ENCODE measurements at places on chromosomes 16 and 17.

DNA sequence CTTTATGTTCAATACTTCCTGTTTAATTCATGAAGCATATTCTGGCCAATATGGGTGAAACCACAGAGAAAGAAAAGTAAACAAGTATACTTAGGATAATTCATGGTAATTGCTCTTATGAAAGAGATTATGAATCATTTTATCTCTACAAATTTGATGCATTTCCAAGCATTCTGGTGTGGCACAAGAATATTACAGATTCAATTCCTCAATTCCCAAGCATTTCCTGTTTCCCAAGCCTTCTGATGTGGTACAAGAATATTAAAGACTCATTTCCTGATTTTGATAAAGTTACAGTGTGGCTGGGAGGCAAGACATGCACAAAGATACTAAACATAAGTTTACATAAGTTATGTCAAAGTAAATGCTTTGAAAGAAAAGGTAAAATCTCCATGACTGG, 126.1 kb upstream of the NUDT7 start:
- no peak for DNase-seq

DNA sequence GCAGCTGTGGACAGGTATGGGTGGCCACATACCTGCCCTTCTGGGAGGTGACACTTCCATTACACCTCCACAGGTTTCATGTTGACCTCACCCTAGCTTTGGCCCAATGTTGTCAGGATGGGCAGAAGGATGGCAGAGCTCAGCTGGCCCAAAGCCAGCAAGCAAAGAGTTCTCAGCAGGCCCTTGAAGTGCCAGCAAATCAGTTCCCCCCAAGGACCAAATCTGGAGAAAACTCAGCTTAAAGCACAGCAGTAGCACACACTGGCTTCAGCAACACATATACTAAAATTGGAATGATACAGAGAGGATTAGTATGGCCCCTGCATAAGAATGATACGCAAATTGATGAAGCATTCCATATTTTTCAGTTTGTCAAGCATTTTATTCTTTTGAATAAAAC, 13.4 kb downstream of the ARL4D start:
- no peak for DNase-seq

- no peak for DNase-seq
These were observed 12.2 kb upstream of the CLEC18C start for GRCh38 chr16:70161350-70161749.

DNA sequence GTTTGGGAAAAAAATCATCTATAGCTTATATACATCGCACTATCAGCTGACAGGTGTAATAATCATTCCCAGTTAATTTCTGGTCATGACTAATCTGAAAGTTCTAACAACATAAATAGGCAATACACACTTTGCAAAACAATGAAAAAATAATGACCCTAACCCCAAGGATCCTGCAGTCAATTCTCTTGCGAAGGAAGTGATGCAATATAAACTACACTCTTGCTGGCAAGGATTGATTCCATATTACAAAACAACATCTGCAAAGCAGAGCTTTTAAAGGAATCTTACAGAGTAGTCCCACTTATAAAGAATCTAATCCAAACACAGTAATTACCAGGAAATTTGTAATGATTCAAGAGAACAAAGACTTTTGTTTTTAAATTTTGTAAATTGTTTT, 73.4 kb downstream of the MYO1D start:
- no peak for DNase-seq

DNA sequence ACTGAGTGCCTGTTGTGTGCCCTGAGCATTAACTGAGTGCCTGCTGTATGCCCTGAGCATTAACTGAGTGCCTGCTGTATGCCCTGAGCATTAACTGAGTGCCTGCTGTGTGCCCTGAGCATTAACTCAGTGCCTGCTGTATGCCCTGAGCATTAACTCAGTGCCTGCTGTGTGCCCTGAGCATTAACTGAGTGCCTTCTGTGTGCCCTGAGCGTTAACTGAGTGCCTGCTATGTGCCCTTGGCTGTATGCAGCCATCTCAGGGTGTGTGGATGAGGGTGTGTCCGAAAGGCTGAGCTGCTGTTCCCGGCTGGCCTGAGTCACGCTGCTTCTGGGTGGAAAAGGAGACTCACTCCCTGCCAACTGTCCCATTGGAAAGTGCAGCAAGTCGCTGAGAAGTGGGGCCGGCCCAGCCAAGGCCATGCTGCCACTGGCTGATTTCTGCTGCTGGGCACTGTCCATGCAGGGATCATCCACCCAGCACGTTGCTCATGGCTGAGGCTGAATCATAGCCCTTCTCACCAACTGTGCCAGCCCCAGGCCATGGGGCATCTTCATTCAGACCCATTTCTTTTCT, 113.8 kb downstream of the OR1D5 start:
- no peak for DNase-seq

DNA sequence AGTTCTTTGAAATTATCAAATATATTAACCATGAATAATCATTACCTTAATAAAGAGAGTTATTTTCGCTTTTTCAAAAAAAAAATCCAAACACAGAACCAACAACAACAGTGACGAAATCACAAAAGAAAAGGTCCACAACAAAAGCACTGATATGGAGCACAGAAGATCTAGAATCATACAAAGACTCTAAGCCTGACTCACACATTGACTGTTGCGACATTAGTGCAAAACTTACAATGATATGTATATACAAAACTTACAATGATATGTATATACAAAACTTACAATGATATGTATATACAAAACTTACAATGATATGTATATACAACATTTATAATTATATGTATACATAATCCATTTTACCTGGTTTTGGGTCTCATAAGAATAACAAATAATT, 117.7 kb downstream of the USP22 start:
- no peak for DNase-seq

- DNase-seq = no peak
These were observed 23.0 kb downstream of the CDH13 start for GRCh38 chr16:82649766-82650165.

GRCh38 chr17:73474370-73474988, 162.7 kb upstream of the CDC42EP4 start:
- DNase-seq = no peak

GRCh38 chr17:42317266-42317845, 29.1 kb downstream of the STAT5A start:
- no peak for DNase-seq

DNA sequence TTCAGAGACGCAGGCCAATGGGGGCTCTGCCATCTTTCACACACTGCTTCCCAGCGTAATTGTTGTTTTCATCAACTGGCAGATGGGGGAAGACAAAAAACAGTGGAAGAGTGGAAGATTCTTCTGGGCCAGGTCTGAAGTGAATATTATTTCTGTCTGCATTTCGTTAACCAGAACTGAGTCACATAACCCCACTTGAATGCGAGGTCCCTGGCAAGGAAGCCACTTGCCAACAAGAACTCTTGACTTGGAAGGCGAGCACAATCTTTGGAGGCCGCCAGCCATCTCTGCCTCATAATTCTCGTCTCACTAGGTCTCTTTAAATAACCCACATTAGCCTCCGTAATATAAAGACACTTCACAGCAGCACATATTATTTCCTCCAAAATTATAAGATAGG, 75.4 kb downstream of the CYB561 start:
- DNase-seq = no peak

GRCh38 chr16:9055661-9056060, 35.8 kb upstream of the HAPSTR1 start:
- DNase-seq = no peak

GRCh38 chr17:9976283-9977179, 71.5 kb upstream of the RCVRN start:
- no peak for DNase-seq

- no peak for DNase-seq
These were observed 2.3 kb upstream of the MT2A start for GRCh38 chr16:56606071-56606475.

- no peak for DNase-seq
These were observed 12.1 kb downstream of the UBE2O start for GRCh38 chr17:76440751-76441362.

DNA sequence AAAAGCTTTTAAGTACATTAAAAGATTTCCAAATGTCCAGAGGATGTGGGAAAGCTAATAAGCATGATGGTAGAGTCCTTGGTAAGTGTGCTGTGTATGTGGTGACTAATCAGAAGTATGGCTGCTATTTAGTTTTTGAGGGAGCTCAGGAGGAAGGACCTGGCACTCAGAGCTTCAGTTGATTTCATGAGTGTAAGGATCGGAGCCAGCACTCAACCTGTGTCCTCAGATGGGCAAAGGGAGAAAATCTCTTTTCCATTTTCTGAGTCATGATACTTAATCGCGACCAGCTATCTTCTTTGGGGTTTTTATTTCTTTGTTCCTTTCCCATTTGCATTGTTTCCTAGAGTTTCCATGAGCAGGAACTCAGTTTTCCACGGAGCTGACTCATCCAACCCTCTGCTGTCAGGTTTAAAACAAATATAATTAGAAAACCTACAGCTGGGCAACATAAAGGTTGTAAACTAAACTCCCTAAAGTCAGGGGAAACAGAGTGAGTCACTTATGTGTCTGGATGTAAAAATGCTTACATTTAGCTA, 125.4 kb downstream of the MAP2K6 start:
- no peak for DNase-seq

DNA sequence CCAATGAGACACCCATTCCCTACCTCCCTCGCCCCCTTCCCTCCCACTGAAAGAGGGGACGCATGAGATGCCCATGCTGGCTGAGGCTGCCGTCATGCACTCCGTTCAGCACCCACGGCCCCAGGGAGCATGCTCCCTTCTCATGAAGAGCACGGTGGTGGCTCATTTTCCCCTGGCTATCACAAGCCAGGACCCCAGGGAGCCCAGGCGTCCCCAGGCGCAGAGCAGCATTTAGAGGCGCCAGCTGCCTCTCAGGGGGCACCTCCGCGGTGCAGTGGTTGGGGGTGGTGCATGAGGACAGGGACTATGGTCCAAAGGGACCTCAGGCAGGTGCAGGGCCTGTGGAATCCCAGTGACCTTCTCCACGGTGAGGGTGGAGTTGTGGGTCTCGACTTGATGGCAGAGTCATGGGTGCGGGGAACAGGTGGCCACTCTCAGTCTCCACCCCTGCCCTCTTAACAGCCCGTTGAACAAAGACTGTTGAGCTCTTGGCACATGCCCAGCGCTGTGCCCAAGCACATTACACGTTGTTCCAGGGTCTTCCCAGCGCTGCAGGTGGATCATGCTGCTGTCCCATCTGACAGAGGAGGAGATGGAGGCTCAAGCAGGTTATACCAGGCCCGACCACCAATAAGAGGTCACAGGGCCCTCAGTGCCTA, 13.6 kb downstream of the KIF19 start:
- no peak for DNase-seq
